ENCODE measurements at places on chromosomes 4 and X. TPM values are rescaled to one million over a fixed set of nuclear protein-coding genes. Genes with fewer than 3 reads are reported as not detected.

The FAM114A1 gene
- 34.2 TPM for total RNA-seq

The NPNT gene
- total RNA-seq = 0.22 TPM

The RNF175 gene
- total RNA-seq = not detected

The MAGEA9B gene
- not detected for total RNA-seq

The MAOB gene
- 0.16 TPM for total RNA-seq

The DMRTC1B gene
- total RNA-seq = not detected

The KDR gene
- 0.03 TPM for total RNA-seq

The BST1 gene
- 18.4 TPM for total RNA-seq

The TEX11 gene
- total RNA-seq = not detected

The LEF1 gene
- total RNA-seq = 0.17 TPM

The EGF gene
- total RNA-seq = 0.35 TPM

The NAAA gene
- 26.0 TPM for total RNA-seq

The TXK gene
- total RNA-seq = 0.07 TPM

The USP17L21 gene
- not detected for total RNA-seq

The TMPRSS11B gene
- not detected for total RNA-seq

The F8A2 gene
- not detected for total RNA-seq

The LAGE3 gene
- total RNA-seq = 72.0 TPM

The FMR1 gene
- total RNA-seq = 18.3 TPM
